ENCODE measurements at places on chromosomes 3 and 15.

GRCh38 chr3:162699291-162699690 is 1202.7 kb downstream of the OTOL1 start:
- no peak for DNase-seq

DNA sequence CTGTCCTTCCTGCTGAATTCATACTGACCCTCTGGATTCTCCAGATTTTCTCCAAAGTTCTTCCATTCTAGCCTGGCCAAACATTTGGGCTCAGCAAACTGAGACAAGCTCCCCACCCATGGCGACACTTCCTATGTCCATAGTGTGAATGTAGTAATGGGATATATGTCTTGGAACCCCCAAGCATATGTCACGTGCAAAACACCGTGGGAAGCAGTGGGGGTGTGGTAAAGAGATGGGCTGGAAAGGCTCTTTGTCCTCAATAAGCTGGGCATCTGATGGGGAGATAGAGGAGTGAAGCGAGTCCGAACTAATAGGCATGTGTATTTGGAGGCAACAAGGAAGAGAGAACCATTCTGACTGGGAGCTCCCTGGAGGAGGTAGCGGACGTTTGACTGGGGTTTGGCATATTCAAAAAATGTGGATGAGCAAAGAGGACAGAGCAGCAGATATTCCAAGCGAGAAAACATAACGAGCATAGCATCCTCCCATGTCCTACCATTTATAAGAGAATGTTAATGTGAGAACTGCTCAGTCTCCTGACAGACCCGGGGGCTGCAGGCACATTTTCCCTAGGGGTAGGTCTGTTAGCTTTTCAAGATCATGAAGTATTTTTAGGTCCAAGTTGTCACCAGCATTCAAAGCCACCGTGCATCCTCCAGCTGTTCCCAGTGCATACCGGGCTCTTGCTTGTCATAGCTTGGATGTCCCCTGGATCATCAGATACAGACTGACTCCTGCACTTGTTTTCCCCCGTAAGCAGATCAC is 25.6 kb downstream of the TPM1 start:
- no peak for DNase-seq

DNA sequence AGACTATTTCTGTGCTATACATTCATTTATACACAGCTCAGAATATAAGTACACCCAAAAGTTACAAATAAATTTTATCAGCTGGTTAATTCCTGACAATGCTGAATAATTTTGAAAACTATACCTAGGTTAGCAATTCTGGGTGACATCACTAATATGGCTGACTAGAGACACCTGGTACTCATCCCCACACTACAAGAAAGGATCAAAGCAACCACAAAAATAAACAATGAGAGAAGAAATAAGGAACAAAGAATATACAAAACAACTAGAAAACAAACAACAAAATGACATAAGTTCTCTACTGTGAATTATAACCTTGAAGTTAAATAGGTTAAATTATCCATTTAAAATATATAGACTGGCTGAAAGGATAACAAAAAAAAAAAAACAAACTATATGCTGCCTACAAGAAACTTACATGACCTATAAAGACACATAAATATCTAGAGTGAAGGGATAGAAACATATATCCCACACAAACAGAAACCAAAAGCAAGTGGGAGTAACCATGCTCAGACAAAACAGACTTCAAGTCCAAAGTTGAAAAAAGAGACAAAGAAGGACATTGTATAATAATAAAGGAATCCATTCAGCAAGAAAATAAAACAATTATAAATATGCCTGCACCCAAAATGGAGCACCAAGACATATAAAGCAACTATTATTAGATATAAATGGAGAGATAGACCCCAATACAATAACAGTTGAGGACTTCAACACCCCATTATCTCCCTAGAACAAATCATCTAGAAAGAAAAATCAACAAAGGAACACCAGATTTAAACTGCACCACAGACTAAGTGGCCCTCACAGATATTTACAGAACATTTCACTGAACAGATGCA is 57.8 kb downstream of the IMPG2 start:
- no peak for DNase-seq

DNA sequence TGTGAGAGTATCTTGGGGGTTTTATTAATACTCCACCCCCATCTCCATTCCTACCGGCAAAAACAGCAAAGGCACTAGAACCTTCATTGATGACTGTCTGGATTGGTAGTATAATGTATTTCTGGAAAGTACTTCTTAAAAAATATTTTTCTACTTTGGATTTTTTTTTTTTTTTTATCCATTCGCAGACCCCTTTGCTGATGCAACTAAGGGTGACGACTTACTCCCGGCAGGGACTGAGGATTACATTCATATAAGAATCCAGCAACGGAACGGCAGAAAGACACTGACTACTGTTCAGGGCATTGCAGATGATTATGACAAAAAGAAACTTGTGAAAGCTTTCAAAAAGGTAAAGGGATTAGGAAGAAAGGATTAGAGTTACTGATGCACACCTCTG is 1.2 kb downstream of the EIF1B start:
- no peak for DNase-seq

- no peak for DNase-seq
These were observed 187.6 kb downstream of the NLGN1 start for GRCh38 chr3:173584838-173585831.

- DNase-seq = no peak
These were observed 742.0 kb downstream of the NR2F2 start for GRCh38 chr15:97072545-97072944.

DNA sequence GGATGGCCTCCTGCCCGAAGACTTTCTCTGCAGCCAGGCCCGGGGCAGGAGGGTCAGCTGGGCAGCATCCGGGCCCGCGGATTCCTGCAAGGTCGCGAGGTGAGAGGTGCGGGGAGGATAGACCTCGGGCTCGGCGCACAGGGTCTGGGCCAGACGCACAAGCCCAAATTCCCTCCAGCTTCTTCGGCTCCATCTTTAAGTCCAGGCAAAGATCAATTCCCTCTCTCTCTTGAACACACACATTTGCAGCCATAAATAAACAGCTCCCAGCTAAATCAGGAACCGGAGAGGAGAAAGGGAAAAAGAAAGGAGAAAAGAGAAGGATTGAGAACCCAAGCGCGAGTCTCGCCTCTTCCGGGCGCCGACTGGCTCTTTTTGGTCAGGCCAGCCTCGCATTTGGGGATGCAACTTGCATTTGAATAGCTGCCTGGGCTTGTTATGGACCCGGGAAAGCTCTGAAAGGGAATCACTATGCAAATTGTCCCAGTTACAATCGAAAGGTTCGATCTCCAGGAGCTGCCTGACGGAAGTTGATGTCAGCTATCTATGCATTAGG is 14.5 kb upstream of the ONECUT1 start:
- DNase-seq = no peak

DNA sequence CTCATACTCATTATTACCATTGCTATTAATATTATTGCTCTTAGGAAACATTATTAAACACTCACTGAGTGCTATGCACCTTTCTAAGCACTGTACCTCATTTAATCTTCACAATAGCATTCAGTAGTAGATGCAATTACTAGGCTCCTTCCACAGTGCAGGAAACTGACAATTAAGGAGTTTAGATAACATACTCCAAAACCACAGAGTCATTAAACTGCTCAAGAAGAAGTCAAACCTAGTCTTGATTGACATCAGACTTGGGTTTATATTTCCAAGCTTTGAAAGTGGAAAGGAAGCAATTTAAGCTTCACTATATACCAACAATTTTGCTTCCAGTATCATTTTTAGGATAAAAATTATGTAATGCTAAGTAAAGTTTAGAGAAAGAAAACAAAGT is 490.1 kb upstream of the ARRDC4 start:
- no peak for DNase-seq

GRCh38 chr3:98750276-98750919 is 12.7 kb upstream of the ST3GAL6 start:
- DNase-seq = no peak

DNA sequence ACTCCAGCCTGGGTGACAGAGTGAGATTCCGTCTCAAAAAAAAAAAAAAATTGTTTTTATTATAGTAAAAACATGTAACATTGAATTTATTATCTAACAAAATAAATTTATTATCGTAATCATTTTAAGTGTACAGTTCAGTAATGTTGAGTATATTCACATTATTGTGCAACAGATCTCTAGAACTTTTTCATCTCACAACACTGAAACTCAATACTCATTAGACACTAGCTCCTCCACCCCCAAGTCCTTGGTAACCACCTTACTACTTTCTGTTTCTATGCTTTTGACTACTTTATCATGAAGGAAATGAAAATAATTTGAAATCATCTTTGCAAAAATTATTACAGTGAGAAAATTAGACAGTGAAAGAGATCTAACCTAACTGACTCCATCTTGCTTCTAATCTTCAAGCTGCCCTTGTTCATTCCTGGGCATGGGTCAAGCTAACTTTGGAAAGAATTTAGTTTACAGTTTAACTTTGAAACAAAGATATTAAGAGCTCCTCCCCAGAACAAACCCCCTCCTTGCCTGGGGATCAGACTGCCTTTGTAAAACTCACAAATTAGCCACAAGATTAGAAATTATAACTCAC is 15.0 kb upstream of the FYCO1 start:
- DNase-seq = no peak

DNA sequence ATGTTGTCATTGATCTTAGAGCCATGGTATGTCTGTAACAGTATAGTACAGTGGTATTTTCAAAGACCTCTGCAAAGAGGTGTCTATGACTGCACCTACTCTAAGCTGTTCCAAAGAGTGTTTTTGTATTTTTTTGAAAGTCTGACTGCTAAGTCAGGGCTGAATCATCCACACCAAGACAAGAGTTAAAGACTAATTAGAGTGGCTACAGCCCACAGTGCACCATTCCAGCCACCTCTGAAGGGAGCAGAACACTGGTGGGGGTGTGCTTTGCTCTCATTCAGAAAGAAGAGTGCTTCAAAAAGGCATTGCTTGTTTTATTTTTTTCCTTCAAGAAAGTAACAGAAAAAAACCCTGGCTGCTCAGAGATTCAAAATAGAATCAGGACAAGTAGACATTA is 301.4 kb downstream of the GABRG3 start:
- no peak for DNase-seq

DNA sequence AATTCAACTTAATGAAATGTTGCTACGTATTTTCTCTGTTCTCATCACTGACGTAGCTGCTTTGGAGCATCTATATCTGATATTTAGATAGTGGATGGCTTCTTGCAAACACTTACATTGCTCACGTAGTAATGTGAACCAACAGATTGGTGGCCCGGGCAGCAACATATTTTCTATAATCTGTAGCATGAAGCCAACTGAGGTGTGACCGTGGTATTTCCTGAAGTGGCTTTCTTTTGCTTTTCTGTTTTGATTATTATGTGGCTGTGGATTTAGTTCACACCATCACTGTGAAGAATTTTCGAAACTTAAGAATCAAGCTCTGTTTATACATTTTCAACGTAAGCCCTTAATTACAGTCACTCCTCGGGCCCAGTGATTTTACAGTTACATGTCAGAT is 288.5 kb downstream of the LPP start:
- no peak for DNase-seq

DNA sequence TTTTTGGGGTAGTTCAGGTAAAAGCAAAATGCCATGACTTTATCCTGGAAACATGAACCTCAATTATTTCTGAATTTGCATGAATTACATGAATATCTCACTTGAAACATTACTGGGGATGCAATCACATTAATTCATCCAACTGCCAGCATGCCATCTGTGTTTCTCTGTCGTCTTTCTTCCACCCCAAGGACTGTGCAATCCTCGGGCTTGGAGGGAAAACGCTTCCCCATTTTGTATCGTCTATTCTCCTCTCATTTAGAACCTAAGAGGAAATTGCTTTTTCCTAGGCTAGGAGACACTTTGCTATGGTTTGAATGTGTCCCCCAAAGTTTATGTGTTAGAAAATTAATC is 109.4 kb downstream of the SQOR start:
- DNase-seq = no peak

GRCh38 chr3:190281308-190282051 is 40.8 kb downstream of the CLDN1 start:
- no peak for DNase-seq

DNA sequence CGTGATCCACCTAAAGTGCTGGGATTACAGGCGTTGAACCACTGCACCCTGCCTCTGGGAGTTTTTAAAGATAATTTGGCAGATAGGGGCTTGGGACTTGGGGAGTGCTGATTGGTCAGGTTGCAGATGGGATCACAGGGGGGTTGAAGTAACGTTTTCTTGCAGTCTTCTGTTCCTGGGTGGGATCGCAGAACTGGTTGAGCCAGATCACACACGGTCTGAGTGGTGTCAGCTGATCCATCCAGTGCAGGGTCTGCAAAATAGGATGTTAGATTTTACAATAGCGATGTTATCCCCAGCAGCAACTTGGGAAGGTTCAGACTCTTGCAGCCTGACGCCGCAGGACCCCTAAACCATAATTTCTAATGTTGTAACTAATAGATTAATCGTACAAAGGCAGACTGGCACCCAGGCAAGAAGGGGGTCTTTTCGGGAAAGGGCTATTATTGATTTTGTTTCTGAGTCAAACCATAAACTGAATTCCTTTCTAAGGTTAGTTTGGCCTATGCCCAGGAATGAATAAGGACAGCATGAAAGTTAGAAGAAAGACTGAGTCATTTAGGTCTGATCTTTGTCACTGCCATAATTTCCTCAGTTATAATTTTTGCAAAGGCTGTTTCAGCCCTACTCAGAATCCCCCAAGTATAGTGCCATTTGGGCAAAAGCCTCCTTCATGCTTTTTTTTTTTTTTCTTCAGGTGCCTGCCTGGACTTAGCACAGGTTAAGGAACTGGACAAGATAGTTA is 1.5 kb upstream of the CA12 start:
- DNase-seq = no peak

- DNase-seq = no peak
These were observed 6.3 kb upstream of the BHLHE40 start for GRCh38 chr3:4972652-4973643.

GRCh38 chr15:88046576-88047129 is 209.9 kb downstream of the NTRK3 start:
- DNase-seq = no peak

DNA sequence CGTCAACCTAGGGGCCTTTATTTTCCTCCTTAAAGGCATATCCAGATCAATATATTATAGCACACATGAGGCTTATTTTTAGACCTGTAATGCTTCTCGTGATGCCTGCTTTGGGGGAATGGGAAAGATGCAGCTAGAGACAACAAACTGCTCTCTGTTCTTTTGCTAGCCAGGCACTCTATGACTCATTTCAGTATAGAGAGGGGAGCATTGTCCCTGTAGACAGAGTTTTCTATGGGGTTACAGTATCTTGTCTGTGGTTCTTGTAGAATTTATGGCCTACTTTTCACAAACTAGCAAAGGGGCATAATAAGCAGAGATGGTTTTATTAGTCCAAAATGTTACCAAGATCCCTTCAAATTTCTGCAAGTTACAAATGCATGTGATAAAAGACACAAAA is 305.6 kb downstream of the LSAMP start:
- no peak for DNase-seq

DNA sequence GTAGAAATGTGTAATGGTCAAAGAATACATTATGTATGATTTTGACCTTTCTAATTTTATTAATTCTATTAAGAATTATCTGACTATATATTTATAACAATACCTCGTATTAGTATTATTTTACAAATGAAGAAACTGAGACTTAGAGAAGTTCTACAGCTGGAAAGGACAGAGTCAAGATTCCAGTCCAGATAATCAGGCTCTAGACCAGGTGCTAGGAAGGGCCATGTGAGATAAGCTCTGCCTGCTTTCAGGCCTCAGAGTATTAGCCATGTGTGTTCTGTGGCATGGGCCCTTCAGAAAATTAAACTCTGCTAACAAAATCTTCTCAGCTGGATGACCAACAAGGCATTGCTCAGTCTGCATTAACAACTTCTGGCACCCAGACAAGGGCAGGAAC is 87.5 kb downstream of the CD200R1L start:
- DNase-seq = no peak

Data from stimulated activated effector memory CD8-positive, alpha-beta T cell treated with anti-CD3 and anti-CD28 coated beads, Interleukin-12 subunit alpha, Interleukin-12 subunit beta, amount 100 ng/mL, for 72 hours (primary cell).